ENCODE measurements at places on chromosomes 5 and 9. TPM values are rescaled to one million over a fixed set of nuclear protein-coding genes. Genes with fewer than 3 reads are reported as not detected.

DNA sequence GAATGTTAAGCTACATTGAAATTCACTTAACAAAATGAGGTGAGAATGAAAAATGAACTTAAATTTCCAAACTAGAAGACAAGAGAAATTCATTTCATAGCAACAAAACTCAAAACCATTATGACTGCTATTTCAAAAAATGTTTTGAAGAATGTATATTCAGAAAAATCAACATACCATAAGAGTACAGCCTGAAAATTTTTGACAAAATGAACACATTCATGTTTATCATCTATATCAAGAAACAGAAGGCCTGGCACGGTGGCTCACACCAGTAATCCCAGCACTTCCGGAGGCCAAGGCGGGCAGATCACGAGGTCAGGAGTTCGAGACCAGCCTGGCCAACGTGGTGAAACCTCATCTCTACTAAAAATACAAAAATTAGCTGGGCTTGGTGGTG, 4.2 kb upstream of the IL6ST start:
- DNase-seq, result no peak

- DNase-seq, result no peak
Observed at GRCh38 chr9:96022445-96023051, 147.1 kb downstream of the ERCC6L2 start.

GRCh38 chr9:97319395-97319794, 11.9 kb downstream of the CCDC180 start:
- DNase-seq, result no peak

DNA sequence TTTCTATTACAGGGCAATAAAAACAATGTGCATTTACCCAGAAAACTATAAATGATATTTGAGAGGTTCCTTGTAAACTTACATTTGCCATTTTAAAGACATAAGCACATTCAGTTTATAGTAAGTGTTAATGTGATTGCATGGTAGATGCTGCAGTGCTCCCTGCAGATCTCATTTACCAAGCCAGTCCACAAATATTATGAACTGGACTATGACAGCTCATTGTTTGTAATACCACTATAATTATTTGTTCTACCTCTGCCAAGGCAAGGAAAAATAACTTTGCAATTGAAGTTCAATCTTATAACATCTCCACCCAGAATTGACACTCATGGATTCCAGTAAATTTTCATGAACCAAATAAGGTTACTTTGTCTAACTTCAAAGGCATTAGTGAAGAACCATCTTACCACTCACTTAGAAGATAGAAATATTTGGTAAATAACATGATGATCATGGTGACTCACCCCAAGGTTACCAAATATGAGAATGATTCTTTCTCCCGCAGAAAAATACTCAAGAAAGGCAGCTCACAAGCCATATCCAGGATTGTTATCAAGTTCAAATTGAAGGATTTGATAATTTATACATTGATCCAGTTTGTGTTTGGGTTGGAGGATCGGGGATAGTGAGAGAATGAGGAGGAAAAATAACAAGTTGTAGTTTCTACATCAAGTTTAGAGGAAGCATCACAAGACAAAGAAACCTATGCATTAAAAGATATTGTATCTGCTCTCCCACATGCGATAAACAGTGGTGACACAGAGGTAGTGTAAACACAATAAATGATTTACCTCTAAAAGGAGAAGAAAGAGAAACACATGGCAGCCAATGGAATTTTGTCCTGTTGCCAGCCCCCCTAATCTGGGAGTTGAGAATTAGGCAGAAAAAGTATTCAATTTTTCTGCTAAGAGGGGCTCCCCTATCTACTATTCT, 29.5 kb downstream of the CDH9 start:
- DNase-seq, result no peak

DNA sequence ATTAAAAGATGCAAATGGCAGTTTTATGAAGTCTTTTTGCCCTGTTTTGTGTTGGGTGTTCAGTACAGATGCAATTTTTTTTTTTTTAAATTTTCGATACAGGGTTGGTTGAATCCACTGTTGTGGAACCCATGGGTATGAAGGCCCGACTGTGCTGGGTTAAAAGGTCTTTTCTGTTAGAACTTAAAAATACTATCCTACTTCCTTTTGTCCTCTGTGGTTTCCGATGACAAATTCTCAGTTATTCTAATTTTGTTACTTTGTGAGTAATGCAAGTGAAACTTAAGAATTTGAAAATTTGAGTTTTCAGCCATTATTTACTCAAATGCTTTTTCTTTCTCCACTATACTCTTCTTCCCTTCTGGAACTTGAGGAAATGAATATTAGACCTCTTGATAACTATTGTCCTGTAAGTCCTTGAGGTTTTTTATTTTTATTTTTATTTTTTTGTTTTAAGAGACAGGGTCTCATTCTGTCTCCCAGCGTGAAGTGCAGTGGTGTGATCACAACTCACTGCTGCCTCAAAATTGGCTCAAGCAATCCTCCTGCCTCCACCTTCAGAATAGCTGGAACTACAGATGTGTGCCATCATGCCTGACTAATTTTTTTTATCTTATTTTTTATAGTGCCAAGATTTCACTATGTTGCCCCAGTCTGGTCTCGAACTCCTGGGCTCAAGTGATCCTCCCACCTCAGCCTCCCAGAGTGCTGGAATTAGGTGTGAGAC, 67.5 kb downstream of the ZCCHC7 start:
- no peak for DNase-seq

GRCh38 chr9:134127065-134127580, 8.8 kb upstream of the WDR5 start:
- no peak for DNase-seq

GRCh38 chr5:83475391-83475863, 3.9 kb downstream of the VCAN start:
- no peak for DNase-seq

- no peak for DNase-seq
Observed at GRCh38 chr5:141926434-141926833, 2.8 kb downstream of the DELE1 start.

DNA sequence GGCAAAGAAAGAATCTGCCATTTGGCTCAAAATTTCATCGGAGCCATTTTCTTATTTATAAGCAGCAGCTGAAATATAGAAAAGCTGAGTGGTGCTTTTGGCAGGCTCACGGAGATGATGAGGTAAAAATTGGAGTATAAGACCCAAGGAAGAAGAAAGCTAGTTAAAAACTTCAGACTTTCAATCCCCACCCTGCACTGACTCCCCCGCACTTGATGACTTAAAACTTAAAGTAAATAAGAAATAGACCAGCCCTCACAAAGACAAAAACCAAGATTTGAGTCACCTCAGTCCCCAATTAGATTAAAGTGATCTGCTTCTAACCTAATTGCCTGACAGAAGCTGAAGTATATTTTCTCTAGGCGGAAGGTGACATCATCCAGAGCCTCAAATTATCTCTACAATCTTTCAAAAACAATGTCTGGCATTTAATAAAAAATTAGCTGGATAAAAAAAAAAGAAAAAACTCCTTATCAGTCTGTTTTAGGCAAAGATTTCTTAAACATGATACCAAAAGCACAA, 124.0 kb upstream of the PJA2 start:
- no peak for DNase-seq

DNA sequence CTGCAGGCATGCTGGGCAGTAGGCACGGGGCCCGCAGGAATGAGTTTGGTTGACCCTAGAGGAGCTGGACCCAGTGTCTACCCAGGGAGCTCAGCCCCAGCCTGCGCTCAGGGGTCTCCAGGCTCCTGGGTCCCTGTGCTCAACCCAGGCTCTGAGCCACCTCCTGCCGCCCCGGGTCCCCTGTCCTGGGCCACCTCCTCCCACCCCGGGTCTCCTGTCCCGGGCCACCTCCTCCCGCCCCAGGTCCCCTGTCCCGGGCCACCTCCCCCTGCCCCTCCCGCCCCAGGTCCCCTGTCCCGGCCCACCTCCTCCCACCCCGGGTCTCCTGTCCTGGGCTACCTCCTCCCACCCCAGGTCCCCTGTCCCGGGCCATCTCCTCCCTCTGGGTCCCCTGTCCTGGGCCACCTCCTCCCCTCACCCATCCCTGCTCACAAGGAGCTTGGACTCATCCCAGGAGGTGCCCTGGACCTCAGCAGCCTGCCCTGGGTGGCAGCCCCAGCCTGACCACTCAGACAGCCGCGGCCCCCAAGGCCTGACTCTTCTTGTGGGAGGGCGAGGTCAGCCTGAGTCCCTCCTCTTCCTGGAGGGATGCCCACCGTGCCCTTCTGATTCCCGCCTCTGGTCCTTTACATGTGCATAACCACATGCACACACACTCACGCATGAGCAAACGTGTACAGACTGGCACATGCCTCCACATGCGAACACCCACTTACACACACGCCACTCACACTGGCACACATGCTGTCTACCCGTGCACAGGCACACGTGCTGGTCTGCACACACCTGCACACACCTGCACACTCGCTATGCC, 2.4 kb downstream of the LCN12 start:
- no peak for DNase-seq

DNA sequence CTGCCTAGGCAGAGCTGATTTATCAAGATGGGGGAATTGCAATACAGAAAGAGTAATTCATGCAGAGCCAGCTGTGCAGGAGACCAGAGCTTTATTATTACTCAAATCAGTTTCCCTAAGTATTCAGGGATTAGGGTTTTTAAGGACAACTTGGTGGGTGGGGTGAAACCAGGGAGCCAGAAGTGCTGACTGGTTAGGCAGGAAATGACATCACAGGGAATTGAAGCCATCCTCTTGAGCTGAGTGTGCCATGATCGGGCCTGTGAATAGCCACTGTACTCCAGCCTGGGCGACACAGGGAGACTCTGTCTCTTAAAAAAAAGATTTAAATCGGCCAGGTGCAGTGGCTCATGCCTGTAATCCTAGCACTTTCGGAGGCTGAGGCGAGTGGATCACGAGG, 45.3 kb upstream of the CDK5RAP2 start:
- DNase-seq, result no peak

DPYSL3 gene
- total RNA-seq, result 130 TPM

OR1J2 gene
- total RNA-seq, result 0.42 TPM

CCDC183 gene
- total RNA-seq, result 0.18 TPM

FOXD4L5 gene
- 0.21 TPM for total RNA-seq

Measured in ureter (tissue), 1 donor.